Activated CD4-positive, alpha-beta T cell treated with anti-CD3 and anti-CD28 coated beads, Interleukin-2, amount 10 ng/mL, durations not matched to agents 7 days and 5 days (primary cell): ENCODE measurements at places on chromosomes 5 and 9.

DNA sequence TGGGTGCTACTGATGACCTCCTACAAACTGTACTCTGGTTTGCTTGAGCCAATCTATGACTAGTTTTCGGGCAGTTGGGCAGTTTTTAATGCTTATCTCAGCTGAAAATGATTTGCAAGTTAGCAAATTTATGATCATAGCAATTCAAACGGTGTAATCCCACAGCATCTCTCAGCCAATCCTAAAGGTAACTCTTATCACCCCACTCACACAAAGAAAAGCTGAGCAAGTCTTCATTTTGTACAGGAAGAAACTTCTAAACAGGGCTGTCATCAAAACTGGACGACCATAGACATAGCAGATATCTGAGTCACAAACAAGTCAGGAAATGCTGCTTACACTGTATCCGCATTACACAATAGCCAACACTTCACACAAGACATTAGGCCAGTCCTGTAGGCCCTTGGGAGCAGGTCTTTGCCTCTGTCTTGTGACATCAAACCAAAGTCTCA, 2.6 kb upstream of the ENC1 start:
- DNase-seq: no peak
- H3K4me3 ChIP-seq: no peak overlapping the region
- peaks cover 27% of the 10 kb centered on the region for H3K27me3 ChIP-seq

DNA sequence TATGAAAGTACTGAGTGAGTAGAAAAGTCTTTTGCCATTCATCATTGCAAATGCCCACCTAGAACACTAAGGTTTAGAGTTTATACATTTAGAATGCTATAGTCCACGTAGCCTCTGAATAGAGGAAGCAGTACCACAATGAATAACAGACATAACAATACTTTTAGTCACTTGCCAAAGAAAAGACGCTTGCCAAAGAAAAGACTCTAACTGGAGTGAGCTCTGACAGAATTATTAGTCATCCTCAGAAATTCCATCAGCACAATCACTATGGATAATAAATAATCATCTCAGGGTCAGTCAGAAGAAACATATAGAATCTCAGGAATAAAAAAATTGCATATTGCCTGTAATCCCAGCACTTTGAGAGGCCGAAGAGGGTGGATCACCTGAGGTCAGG, 168.5 kb upstream of the TARS1 start:
- H3K27me3 ChIP-seq: no peaks in the 10 kb centered on the region
- no peak for DNase-seq
- no peak overlapping the region for H3K27ac ChIP-seq
- no peak overlapping the region for H3K4me3 ChIP-seq
- H3K4me1 ChIP-seq: no peaks in the 10 kb centered on the region
- no peaks in the 10 kb centered on the region for H3K36me3 ChIP-seq

- H3K27me3 ChIP-seq: no peaks in the 10 kb centered on the region
- peaks cover 53% of the 10 kb centered on the region for H3K4me1 ChIP-seq
- H3K4me3 ChIP-seq: peak overlapping the region; percentile 20
- H3K27ac ChIP-seq: peak overlapping the region; percentile 87
- peaks cover 2% of the 10 kb centered on the region for H3K36me3 ChIP-seq
Observed at GRCh38 chr9:91178281-91179236, 183.2 kb downstream of the AUH start.

- H3K4me1 ChIP-seq: no peaks in the 10 kb centered on the region
- H3K4me3 ChIP-seq: no peak overlapping the region
- DNase-seq: no peak
- H3K36me3 ChIP-seq: no peaks in the 10 kb centered on the region
Observed at GRCh38 chr5:152819891-152820290, 414.8 kb upstream of the NMUR2 start.

- peak overlapping the region; percentile 19 for H3K27ac ChIP-seq
- peaks cover 25% of the 10 kb centered on the region for H3K4me1 ChIP-seq
- peaks cover 46% of the 10 kb centered on the region for H3K36me3 ChIP-seq
- no peaks in the 10 kb centered on the region for H3K27me3 ChIP-seq
Observed at GRCh38 chr9:33469891-33470290, 3.8 kb downstream of the NOL6 start.

DNA sequence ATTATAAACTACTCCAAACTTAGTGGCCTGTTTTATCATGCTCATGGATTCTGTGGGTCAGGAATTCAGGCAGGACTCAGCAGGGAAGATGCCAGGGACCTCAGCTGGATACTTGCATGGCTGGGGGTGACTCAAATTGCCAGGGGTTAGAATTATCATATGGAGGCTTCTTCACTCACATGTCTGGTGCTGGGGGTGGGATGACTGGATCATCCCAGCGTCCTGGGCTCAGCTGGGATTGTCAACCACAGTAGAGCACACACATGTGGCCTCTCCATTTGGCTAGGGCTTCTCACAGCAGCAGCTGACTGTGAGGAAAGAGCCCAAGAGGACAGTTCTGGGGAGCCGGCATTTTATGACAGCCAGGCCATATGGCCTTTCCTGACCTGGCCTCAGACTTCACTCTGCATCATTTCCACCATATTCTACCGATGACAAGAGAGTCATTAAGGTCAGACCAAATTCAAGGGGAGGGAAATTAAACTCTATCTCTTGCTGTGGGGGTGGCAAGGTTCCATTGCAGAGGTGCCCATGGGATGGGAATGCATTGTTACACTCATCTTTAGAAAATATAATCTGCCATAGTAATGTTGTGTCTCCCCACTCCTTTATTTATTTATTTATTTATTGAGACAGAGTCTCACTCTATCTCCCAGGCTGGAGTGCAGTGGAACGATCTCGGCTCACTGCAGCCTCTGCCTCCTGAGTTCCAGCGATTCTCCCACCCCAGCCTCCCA, 5.2 kb upstream of the GRK6 start:
- H3K27me3 ChIP-seq: no peaks in the 10 kb centered on the region
- no peak for DNase-seq
- peaks cover 3% of the 10 kb centered on the region for H3K36me3 ChIP-seq
- no peak overlapping the region for H3K27ac ChIP-seq
- peaks cover 22% of the 10 kb centered on the region for H3K4me1 ChIP-seq
- H3K4me3 ChIP-seq: no peak overlapping the region

- H3K27me3 ChIP-seq: peaks cover 46% of the 10 kb centered on the region
- no peaks in the 10 kb centered on the region for H3K4me1 ChIP-seq
- no peak for DNase-seq
- H3K36me3 ChIP-seq: no peaks in the 10 kb centered on the region
- H3K27ac ChIP-seq: no peak overlapping the region
- H3K4me3 ChIP-seq: no peak overlapping the region
Observed at GRCh38 chr5:154498994-154499393, 21.0 kb upstream of the HAND1 start.

DNA sequence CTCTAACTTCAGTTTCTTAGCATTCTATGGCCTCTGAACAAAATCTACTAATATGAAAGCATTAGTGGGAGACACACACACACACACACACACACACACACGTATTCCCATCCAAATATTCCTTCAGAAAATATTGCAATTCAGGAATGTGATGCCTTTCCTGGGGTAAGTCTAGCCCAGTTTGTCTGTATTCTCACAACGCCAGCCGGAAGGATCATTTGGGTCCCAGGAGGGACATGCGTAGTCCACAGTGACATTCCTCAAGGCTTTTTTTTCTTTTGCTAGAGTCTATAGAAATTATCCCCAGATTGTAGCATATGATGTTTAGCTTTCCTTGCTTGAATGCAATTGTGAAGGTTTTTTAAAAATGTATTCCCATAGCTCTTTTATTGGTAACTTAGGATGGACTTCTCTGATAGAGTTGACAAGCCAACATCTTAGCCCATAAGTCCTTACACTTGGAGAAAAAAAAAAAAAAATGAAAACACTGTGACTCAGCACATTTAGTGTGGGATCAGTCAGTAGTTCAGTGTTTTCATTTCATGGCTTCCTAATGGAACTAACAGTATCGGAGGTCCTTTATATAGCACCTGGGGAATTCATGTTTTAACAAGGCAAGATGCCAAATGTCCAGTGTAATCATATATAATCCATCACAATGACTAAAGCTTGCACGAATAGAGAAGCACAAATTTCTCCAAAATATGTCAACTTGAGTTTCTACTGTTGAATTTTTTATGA, 316.5 kb downstream of the DIRAS2 start:
- H3K4me3 ChIP-seq: no peak overlapping the region
- peaks cover 18% of the 10 kb centered on the region for H3K27me3 ChIP-seq
- no peak overlapping the region for H3K27ac ChIP-seq
- no peak for DNase-seq
- H3K36me3 ChIP-seq: no peaks in the 10 kb centered on the region
- H3K4me1 ChIP-seq: no peaks in the 10 kb centered on the region

- no peak overlapping the region for H3K4me3 ChIP-seq
- no peak overlapping the region for H3K27ac ChIP-seq
- no peaks in the 10 kb centered on the region for H3K36me3 ChIP-seq
- H3K4me1 ChIP-seq: no peaks in the 10 kb centered on the region
- no peak for DNase-seq
Observed at GRCh38 chr9:108655818-108656217, 200.0 kb downstream of the ACTL7B start.

- H3K27me3 ChIP-seq: no peaks in the 10 kb centered on the region
- peaks cover 38% of the 10 kb centered on the region for H3K36me3 ChIP-seq
- no peak overlapping the region for H3K4me3 ChIP-seq
- H3K27ac ChIP-seq: peak overlapping the region; percentile 94
Observed at GRCh38 chr5:56155992-56156584, 77.0 kb downstream of the ANKRD55 start.

DNA sequence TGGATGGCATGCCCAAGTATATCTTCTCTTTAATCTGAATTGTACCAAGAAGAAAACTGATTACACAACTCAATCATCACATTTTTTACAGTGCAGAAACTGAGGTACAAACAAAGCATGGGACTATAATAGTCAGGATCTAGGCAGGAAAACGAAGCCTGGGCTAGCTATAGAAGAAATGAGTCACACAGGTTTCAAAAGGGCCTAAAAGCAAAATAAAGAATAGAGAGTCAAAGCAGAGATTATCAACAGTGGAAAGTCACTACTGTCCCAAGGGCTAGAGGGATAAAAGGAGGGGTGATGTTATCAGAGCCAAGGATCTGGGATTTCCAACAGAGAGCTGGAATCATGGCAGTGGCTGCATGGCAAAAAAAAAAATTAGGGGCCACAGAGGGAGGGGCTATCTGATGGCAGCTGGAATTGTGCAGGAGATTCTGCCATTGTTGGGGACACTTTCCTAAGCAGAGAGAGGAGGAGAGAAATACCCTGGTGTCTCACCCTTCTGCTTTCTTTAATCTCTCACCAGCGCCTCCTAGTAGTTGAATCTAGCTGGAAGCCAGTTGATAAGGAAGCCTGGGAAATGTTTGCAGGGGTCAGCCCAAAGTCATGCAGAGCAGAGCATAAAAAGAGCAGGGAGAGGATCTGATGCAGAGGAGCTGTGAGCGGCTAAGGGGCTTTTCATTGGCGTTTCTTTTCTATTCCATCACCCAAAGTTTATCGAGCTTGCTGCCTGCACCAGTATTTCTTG, 343.2 kb downstream of the ACTL7B start:
- no peaks in the 10 kb centered on the region for H3K36me3 ChIP-seq
- H3K27me3 ChIP-seq: no peaks in the 10 kb centered on the region
- no peak for DNase-seq
- no peak overlapping the region for H3K27ac ChIP-seq

DNA sequence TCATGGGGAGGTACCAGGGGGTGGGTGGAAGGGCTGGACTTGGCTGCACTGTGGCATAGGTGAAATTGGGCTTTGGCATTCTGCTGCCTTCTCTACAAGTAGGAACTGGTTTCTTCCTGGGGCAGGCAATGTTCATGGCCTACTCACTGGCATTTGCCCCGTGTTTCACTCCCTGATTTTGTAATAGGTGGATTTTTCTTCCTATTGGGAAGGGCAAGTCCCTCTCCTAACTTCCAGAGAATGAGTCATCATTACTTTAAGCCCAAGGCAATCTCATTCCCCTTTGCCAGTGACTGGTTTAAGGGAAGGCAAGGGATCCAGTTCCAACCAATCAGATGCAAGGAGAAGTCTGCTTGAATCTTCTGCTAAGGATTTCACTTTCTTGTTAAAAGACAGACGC, 67.9 kb upstream of the ANKRD55 start:
- no peaks in the 10 kb centered on the region for H3K27me3 ChIP-seq
- no peak overlapping the region for H3K4me3 ChIP-seq
- H3K27ac ChIP-seq: no peak overlapping the region

GRCh38 chr9:23219471-23219870, 606.6 kb downstream of the ELAVL2 start:
- no peaks in the 10 kb centered on the region for H3K36me3 ChIP-seq
- H3K27ac ChIP-seq: no peak overlapping the region
- H3K27me3 ChIP-seq: no peaks in the 10 kb centered on the region

DNA sequence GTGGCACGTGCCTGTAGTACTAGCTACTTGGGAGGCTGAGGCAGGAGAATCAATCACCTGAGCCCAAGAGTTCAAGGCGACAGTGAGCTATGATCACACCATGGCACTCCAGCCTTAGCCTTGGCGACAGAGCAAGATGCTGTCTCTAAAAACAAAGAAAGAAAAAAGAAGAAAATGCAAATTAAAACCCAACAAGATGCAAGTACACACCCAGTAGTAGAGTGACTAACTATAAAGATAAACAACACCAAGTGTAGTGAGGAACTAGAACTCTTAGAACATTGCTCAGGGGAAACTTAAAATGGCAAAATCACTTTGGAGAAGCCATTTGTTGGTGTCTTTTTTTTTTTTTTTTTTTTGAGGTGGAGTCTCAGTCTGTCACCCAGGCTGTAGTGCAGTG, 34.7 kb upstream of the RARS1 start:
- H3K36me3 ChIP-seq: no peaks in the 10 kb centered on the region
- DNase-seq: no peak
- no peak overlapping the region for H3K4me3 ChIP-seq
- peaks cover 6% of the 10 kb centered on the region for H3K27me3 ChIP-seq

DNA sequence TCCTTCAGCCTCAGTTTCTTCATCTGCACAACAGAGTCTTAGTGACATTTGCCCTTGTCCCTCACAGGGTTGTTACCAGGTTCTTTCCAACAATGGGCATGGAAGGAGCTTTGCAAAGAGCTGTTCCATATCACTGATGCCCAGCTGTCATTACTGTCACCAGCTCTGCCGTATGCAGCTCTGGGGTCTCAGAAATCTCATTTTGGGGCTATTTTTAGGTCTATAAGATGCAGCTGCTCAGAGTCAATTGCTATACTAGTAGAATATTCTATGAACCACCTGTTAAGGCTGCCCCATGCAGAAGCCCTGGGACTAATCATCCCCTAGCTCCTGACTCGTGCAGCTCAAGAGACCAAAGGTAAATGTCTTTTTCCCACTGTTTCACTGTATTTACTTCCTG, 105.1 kb upstream of the TNPO1 start:
- H3K27ac ChIP-seq: no peak overlapping the region
- no peak overlapping the region for H3K4me3 ChIP-seq

- H3K36me3 ChIP-seq: no peaks in the 10 kb centered on the region
- H3K4me1 ChIP-seq: no peaks in the 10 kb centered on the region
- no peak for DNase-seq
- no peak overlapping the region for H3K4me3 ChIP-seq
- H3K27ac ChIP-seq: no peak overlapping the region
- no peaks in the 10 kb centered on the region for H3K27me3 ChIP-seq
Observed at GRCh38 chr5:11222169-11222568, 461.1 kb upstream of the DAP start.
